ENCODE measurements at places on chromosomes 2 and 18.
A peak's percentile ranks its signal among the peaks of the same experiment; 100 is the strongest.

GRCh38 chr2:231000211-231000904 lies 4.4 kb downstream of the SPATA3 start:
- no peak for DNase-seq

GRCh38 chr2:214180071-214180470 lies 230.8 kb upstream of the VWC2L start:
- DNase-seq = no peak

DNA sequence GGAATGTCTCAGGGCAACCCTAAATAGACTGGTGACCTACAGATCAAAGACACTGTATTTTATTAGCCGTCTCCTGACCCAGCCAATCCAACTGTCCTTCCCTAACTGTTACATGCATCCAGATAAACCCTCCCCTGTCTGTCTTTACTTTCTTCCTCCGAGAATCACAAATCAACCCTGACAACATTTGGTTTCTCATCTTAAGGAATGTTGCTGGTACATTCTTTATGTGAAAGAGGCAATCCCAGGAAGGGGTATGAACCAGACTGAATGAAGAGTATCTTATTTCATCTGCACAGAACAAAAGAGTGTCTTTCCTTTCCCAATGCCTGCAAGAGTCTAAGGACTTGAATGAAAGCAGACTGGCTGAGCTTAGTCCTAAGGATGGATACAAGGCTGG lies 113.9 kb upstream of the LTBP1 start:
- no peak for DNase-seq

DNA sequence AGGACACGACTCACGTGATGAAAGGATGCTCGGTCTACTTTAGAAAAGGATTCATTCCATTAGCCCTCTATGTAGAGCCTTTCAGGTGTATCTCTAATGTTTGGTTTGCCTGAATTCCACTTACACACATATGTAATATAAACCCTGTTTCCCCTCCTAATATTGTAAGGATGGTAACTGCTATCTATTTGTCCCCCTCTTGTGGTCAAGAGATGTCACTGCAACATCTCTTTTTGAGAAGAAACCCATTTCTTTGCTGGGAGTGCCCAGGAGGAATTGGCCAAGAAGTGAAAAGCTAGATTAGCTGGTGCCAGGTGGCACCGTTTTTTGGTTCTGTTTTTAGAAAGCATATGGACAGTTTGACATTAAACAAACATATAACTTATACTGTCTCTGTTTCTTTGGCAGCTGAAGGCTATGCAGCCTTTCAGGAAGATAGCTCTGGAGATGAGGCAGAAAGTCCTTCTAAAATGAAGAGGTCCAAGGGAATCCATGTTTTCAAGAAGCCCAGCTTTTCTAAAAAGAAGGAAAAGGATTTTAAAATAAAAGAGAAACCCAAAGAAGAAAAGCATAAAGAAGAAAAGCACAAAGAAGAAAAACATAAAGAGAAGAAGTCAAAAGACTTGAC lies 41.2 kb downstream of the RALBP1 start:
- peak; percentile 58 for DNase-seq

- DNase-seq = peak; percentile 45
These were observed 11.9 kb upstream of the AGFG1 start for GRCh38 chr2:227460070-227460485.

GRCh38 chr2:156779416-156780120 lies 343.4 kb downstream of the GPD2 start:
- DNase-seq = no peak

DNA sequence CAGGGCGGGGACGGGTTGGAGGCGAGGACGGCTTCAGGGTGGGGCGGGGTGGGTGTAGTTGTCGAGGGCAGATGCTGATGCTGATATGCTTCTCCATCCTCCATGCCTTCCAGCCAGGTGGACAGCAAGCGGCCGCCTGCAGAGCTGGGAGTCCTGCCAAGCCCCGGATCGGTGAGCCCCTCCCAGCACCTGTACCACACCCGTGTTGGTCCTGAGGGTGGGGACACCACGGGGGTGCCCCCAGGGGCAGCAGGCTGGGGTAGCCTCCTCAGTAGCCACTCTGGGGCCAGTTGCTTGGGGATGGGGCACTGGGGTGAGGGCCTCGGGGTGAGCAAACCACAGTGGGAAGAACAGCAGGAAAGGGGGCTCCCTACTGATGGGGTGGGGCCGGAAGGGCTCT lies 2.6 kb downstream of the ANO7 start:
- DNase-seq = no peak

DNA sequence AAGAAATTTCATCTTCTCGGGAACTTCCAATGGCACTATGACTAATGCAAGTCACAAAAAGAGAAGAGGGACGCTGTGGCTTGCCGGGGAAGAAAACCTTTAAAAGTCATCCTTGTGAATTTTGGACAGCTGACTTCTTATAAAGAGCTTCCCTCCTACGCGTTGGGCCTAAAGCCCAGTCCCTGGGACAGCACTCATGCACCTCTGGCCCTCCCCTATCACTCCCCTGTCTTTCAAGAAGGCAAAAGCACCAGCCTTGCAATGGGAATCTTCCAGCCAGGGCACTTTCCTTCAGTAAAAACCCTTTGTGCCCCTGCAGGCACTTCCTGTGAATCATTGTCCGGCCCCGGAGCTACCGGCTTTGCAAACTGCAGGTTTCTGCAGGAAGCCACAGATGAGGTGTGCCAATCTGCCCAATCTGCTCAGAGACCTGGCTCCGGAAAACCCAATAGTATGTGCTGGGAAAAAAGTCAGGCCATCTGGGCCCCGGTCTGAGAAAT lies 7.1 kb downstream of the MREG start:
- DNase-seq = peak; percentile 39

DNA sequence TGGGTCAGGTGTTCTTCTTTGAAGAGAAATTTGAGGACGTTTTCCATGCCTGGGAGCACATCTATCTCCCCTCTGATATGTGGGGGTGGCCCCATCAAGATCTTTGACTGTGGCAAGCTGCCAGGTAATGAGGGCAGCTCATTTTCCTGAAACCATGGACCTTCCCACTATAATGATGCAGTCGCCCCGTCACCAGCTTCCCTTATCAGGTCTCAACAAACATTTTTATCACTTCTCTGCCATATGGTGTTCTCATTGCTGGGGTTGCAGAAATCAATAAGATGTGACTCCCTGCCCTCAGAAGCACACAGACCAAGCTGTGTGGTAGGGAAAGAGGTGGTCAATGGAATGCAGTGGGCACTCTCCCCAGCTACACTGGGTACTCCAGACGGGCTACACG lies 48.4 kb upstream of the B3GNT7 start:
- DNase-seq = no peak

GRCh38 chr2:163698857-163699256 lies 37.0 kb downstream of the FIGN start:
- no peak for DNase-seq

- DNase-seq = no peak
These were observed 169.8 kb upstream of the ERBB4 start for GRCh38 chr2:212708355-212708754.

DNA sequence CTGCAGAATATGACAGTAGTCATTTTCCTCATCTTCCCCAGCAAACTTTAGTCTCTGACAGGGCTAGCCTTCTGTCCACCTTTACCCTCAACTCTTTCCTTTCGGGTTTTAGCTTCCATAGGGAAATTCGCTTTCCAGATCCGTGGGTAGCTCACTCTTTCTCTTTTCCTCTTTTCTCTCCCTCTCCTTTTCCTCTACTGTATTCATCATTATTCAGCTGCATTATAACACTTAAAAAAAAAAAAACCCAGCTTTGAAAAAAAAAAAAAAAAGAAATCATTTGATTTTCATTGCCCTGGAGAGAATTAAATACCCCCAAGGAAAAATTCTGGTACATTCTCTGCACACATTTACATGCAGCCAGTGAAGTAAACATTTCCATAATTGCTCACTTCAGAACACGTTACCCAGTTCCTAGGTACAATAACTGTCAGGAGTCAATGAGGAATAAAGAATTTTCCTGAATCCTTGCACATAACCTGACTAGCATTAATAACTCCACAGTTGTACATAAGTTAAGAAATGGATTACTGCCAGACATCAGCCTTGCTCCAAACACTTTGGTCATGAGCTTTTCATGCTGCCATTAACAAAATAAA lies 63.5 kb downstream of the ZNF521 start:
- no peak for DNase-seq

DNA sequence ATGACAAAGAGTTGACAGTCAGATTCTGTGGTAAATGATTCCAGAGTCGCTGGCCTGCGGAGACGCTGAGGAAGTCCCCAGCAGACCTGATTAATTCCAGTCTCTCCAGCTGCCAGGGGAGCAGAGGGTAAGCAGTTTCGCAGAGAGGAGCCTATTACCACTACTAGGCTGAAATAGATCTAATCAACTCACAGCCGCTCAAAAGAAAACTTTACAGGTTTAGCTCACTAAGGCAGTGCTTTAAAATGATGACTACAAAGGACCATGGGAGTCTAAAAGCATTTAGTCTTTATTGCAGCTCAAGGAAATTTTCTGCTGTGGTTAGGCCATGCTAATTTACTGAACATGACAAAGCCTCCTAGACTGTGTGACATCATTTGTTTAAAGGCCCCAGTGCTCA lies 445.6 kb upstream of the POU3F3 start:
- no peak for DNase-seq

DNA sequence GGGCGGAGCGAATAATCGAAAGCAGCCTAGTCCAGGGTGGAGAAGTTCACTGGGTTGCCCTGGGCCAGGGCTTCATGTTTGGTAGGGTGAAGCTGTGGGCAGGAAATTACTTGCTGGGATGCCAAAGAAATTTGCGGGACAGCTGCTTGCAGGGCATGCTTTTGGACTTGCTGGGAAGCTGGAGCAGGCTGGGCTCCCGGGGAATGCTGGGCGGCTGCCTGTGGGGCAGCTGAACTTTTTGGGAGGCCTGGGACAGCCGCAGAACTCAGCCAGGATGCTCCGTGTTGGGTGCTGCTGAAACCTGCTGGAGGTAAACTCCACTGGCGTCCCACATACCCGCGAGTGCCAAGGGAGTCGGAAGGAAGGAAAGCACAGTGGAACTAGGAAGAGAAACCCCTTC lies 31.9 kb downstream of the ASB1 start:
- no peak for DNase-seq

- DNase-seq = no peak
These were observed 611.0 kb downstream of the KCNJ3 start for GRCh38 chr2:155309483-155309882.

DNA sequence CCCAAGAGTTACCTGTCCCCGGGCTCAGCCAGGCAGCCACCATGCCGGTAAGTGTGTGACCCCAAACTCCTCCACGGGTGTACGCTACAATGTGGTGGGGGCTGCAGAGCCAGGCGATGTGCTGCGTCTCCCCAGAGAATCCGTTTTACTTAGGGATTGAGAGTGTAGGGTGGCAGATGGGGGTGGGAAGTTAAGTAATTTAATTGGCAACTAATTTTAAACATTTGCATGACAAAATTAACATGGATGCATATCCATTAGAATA lies 26.6 kb upstream of the RPL31 start:
- no peak for DNase-seq

DNA sequence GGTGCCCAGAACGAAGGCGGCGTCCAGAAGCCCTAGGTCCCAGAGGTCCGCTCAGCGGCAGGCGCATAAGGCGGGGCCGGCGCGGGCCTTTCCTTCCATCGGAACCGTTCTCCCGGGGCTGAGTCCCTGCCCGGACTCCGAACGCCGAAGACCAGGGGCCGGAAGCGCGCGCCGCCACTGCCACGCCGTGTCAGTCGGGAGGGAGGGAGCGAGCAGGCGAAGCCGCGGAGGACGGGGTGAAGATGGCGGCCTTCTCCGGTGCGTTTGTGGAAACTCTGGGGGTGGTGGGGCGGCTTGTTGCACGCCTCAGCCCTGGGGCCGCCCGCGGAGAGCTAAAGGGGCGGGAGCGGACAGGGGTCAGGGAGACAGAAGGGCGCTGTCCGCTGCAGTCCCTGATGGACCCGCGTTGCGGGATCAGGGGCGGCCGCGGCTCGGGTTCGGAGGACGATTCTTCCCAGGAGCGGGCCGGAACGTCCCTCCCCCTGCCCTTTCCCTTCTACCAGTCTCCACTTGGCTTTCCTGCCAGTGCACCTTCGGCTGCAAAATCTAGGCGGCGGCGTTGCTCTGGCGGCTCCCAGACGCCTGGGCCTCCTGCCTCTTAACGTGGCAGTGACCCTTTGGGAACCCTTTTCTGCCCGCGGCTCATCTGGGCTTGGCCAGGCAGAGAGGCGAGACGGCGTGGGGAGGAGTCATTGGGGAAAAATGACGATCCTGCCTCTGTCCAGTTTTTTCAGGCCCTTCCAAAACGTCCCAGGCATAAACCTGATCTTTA lies at the start of gene DDX1:
TSS of gene DDX1 (plus strand) at position 177 of the 772 bp plus-strand sequence. CDS start at position 243, 66 bp downstream.
- DNase-seq = peak; percentile 91

GRCh38 chr2:216687646-216688045 lies 7.7 kb downstream of the IGFBP5 start:
- DNase-seq = no peak

DNA sequence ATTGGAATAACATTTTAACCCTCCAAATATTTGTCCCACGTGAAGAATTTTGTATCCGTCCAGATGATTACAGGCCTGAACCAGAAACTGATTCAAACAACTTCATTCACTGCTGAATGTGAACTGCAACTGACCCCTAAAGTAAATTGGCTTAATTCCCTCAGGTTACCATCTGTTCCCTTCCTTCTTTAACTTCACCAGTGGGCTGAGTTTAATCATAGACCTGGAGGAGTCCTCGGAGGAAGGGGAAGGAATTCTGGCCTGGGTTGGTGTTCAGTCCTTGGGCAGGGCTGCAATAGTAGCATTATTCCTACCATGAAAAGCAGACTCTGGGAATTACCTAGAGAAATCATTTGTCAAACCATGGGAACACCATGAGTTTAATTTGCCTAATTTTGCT lies 207.4 kb downstream of the TMEM247 start:
- no peak for DNase-seq

DNA sequence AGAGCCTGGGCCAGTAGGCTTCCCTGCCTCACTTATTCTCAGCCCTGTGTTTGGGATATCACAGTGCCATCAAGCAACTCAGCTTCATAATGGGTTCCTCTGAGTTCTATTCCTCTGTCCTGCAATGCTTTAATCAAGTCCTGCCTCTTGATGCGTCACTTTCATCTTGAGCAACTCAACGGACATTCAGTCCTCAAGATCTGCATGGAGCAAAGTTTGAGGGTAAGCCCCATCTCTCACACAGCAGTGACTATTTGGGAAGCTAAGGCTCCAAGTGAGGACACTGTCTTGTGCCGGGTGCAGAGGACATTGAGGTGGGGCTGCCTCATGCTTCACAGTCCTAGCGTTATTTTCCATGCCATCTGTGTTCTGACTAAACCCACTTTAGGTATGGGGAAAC lies 50.9 kb upstream of the PLB1 start:
- DNase-seq = no peak

DNA sequence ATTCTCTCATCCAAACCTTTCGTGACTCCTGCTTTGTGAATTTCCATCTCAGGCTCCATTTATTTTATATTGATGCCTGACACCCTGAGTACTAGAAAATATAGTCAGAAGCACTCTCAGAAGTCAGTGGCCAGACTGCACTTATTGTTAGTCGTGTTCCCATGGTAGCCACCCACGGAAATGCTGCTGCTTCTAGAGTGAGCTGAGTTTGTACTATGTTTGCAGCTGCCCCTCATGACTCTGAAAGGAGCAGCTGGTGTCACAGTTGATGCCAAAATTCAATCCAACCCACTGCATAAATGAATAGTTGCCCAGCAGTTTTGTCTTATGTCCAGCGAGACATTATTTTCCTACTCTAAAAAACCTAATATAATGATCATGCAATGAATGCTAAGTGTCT lies 265.2 kb upstream of the SPHKAP start:
- DNase-seq = no peak

All from GM10248 (cell line).